ENCODE measurements at places on chromosomes 6 and 20.

DNA sequence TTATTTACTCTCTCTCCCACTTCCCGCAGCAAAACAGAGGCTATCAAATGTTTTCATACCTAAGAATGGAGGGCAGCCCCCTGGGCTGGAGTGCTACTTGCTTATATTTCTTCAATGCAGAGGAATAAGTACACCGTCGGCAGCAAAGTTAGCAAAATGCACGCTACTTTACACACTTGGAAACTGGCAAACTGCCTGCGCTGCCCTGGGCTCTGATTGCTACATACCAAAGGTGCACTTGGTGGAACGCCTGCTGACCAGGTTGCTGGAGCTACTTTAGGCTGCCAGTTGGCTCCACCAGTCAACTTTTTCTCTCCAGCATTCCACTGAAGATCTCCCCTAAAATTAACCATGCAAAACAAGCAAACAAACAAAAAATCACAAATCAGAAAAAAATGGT, 62.4 kb downstream of the PRSS35 start:
- no peak for DNase-seq

GRCh38 chr20:34573541-34574300, 15.2 kb downstream of the MAP1LC3A start:
- DNase-seq: no peak

DNA sequence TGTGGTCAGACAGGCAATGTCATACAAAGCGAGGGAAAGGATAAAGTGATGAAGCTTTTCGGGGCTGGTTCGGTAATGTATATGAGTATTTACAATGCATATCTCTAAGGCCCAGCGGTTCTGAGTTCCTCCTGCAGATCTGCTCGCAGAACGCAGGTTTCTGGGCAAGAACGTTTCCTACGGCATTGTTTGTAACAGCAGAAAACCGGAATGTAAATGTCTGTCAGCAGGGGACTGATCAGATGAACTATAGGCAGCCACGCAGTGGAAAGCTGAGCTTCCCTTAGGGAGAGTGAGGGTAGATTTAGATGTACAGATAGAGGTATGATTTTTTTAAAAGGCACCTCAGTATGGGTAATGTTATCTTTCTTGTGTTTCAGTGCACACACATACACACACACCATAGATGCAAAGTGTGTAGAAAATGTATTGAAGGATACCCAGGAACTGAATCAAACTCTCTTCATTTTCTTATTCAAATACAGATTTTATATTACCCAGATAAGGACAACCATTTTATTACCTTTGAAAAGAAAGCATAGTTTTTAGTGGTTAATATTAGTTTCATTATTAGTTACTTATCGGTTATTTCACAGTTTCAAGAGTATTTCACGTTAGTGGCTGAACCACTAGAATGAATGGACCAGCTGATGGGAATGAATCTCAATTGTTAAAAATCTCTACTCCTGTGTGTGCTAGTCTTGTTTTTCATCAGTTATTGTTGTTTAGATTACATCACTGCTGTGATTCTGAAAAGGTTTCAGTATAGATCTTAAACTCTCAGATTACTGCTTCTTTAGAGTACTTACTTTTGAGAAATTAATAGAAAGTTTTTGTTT, 56.2 kb downstream of the SNX9 start:
- no peak for DNase-seq

DNA sequence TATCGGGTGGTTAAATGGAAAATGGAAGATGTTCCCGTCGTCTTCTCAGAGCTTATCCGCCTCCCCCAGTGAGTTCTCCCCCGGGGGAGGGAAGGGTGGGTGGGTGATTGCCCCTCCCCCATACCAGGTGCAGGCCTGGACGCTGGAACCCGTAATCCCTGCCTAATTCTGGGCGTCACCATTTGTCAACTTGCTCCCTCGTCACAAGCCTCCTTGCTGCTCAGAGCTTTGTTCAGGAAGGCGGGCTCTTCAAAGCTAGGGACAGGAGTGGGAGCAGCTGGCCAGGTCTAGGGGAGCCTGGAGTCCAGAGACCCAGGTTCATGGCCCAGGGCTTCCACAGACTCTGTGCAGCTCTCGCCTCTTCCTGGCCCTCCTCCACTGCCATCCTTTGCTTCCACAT, 25.6 kb downstream of the CDH22 start:
- no peak for DNase-seq

GRCh38 chr20:62014488-62014775, 51.2 kb downstream of the TAF4 start:
- DNase-seq: no peak

- no peak for DNase-seq
Measured at GRCh38 chr20:25465243-25466135, 58.0 kb downstream of the GINS1 start.

DNA sequence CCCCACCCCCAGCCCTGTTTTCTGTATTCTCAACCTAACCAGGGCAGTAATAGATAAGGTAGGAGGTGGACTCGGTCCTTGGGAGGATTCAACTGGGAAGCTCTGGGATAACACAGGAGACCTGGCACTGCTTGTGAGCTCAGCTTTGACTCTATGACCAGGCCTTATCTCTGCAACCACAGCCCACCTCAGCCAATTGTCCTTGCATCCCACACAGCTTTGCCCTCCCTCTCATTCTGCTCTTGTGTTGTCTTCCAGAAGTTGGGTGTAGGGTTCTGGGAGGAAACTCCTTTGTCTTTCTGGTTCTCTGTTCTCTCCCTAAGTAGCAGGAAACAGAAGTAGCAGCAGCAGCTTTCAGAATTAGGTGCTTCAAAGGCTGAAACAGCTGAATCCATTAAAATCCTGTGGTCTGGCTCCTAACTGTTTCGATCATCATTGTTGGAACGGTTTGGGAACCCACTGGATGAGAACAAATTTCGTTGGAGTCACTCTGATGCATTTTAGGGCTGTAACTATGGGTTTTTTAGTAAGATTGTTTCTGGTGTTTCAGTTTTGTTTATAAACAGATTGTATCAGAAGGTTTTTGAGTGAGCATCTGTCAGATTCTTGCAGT, 32.4 kb upstream of the SNX9 start:
- no peak for DNase-seq

GRCh38 chr6:104642871-104643270, 216.8 kb downstream of the HACE1 start:
- DNase-seq: no peak

DNA sequence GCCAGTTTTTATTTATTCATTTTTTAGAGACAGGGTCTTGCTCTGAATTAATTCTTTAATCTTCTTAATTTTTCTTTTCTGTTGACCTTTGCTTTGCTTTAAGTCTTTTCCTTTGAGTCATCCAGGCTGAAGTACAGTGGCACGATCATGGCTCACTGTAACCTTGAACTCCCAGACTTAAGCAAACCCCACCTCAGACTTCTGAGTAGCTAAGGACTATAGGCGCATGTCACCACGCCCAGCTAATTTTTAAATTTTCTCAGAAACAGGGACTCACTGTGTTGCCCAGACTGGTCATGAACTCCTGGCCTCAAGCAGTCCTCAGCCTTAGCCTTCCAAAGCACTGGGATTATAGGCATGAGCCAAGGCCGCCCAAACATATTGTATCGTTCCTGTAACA, 71.3 kb upstream of the GNRH2 start:
- no peak for DNase-seq

GRCh38 chr6:158849899-158850806, 31.0 kb upstream of the EZR start:
- peak; percentile 54 for DNase-seq

Measured in activated CD4-positive, alpha-beta T cell treated with anti-CD3 and anti-CD28 coated beads, Interleukin-2, amount 50 U/mL, for 1 hour (primary cell).